Stimulated activated CD8-positive, alpha-beta memory T cell treated with anti-CD3 and anti-CD28 coated beads, Interleukin-12 subunit alpha, Interleukin-12 subunit beta, amount 100 ng/mL, for 4 hours (primary cell): ENCODE measurements at places on chromosomes 5 and 9.

DNA sequence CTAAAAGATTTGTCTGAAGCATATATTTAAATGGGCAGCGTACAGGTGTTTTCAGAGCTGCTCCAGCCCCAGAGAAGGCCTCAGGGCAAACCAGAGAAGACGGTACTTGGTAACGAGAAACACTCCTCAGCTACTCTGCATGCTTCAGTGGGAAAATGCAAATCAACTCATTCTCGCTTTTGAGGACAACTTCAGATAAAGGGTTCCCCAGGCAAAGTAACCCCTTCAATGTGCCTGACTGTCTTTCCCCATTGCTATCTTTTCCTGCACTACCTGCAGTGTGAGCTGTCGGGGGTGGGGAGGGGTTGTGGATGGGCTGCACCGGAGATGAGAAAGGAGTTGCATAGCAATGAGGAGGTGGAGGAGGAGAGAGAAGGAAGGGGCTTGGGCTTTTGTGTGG, 339.7 kb upstream of the CLINT1 start:
- DNase-seq: no peak

DNA sequence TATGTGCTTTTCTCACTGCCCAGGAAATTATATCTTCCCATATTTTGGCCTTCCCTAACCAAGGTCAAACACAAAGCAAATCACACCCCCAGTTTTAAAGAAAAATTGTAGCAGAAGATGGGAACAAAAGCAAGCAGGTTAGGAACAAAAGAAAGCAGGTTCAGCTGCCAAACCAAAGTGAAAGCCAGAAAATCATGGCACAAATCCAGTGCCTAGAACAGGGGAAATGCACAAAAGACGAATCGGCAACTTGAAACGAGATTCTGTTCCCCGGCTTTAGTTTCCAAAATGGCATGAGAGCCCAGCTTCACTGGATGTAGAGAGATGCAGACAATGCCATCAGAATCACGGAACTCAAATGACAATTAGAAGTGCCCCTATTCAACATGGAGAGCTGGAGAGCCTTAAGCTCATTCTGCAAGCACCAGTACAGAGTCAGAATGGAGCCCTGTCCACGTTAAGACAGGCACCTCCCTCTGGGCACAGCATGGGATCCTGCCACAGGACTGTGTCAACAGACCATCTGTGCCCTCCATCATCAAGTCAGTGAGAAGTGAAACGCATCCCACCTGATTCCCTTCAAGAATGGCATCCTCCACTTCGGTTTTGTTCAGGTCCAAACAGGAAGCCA, 13.8 kb downstream of the DNAH5 start:
- no peak for DNase-seq

- no peak for DNase-seq
Observed at GRCh38 chr5:106843812-106844416, 826.8 kb downstream of the EFNA5 start.

GRCh38 chr5:143213851-143214363, 189.6 kb downstream of the NR3C1 start:
- DNase-seq: no peak

DNA sequence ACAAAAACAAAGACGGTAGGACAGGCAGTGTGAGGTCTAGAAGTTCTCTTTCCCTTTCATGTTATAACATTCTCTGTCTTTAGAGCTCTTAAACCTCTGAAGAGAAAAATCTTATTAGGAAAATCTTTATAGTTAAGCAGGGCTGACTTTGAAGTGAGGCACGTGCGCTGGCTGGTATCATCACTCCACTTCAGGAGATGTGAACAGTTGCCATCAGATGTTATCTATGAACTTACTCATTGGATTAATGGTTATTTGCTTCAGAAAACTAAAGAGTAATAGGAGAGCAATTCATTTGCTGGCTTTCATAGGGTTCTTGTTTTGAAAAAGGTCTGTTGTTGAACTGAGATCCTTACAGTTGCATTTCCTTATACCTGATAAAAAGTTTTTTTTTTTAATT, 25.7 kb downstream of the LRRTM2 start:
- DNase-seq: no peak

- DNase-seq: no peak
Observed at GRCh38 chr5:73812457-73812856, 186.5 kb downstream of the ARHGEF28 start.

DNA sequence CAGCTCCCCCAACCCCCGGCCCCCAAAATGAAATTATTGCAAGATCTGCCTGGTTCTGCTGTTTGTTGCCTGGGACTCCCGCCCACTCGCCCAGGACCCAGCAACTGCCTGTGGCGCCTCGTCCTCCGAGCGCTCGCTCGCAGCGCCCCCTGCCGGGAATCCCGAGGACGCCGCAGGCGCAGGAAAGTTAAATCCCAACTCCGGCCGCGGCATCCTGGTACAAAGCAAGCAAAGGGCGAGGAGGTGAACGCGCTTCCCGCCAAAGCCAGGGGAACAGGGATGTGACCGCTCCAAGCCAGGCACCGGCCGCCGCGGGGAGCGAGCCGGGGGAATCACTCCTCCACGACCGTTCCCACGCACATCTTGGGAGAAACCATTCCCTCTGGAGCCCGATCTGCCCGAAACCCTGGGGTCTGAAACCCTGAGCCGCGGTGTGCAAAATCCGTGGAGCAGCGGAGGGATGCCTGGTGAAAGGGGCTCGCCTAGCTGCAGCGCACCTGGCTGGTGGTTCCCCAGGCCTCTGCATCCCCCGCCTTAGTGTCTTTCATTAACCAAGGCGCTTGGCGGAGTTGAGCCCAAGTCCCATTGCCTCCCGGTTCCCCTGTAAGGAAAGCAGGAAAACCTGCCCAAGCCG, 1.3 kb downstream of the SEMA5A start:
- DNase-seq: no peak

GRCh38 chr5:66757219-66757833, 161.1 kb downstream of the MAST4 start:
- no peak for DNase-seq
